HL-60 (cell line): ENCODE measurements at places on chromosomes 13 and 19.

DNA sequence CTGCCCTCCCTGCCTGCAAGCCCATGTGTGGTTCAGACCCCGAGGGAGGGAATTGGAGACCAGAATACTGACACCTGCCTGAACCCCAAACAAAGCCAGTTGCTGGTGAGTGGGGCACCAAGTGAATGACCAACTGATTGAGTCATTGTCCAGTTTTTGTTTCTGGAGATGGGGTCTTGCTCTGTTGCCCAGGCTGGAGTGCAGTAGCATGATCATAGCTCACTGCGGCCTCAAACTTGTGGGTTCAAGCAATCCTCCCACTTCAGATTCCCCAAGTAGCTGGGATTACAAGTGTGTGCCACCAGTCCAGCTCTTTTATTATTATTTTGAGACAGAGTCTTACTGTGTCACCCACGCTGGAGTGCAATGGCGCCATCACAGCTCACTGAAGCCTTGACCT lies 4.0 kb downstream of the CCL25 start:
- DNase-seq = no peak

DNA sequence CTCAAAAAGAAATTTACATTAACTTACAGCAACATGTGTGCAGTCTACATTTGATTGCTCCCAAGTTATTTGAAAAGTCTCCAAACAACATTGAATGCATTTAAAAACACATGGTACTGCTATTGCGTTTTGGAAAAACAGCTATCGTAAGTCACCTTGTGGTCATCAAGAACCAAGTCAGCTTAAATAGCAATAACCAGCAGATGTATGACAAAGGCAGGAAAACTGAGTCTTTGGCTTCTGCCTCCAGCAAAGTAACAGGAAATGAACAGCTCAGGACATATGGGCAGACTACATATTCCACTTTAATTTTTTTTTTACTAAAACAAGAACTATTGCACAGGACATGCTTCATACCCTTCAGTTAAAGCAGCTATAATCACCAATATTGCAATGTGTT lies 580.6 kb upstream of the SPRY2 start:
- DNase-seq = no peak

DNA sequence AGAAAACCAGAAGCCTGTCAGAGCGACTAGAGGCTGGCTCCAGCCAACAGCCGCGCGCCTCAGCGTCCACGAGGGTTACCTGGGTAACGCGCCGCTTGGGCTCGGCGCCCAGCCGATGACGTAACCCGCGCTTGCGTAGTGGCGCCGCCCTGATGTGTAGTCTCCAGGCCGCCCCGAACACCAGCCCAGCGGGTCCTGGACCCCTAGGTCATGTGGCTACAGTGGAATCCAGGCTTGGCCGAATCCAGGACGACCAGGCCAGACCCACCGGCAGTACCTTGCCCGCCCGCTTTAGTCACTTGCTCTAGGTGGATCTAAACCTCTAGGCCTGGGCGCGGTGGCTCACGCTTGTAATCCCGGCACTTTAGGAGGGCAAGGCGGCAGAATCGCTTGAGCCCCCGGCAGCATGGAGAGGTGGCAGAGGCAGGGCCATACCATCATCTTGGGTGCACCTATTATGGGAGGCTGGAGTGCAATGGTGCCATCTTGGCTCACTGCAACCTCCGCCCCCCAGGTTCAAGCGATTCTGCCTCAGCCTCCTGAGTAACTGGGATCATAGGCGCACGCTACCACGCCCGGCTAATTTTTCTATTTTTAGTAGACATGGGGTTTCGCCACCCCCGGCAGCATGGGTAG lies 7.2 kb upstream of the ZNF606 start:
- peak; percentile 85 for DNase-seq

GRCh38 chr19:14116525-14116917 lies 1.0 kb downstream of the PRKACA start:
- no peak for DNase-seq

DNA sequence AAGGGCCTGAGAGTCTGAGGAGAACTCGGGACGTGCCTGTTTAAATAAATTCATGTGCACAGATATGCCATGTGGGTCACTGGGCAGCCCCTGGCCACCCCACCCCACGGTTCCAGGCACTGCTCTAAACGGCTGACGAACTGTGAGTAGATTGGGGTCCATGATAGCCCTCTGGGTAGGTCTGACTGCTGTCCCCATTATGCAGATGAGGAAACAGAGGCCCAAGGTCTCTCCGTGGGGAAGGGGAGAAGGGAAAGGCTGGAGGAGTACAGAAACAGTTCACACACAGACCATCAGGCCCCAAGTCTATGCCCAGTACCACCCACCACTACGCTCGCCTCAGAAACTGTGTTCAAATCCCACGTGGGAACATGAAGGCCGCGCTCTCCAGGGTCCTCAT lies 14.1 kb downstream of the ZNF787 start:
- no peak for DNase-seq
